Uterus (tissue), 4 donors: ENCODE measurements at places on chromosomes 4 and X. TPM values are rescaled to one million over a fixed set of nuclear protein-coding genes. Genes with fewer than 3 reads are reported as not detected.

DNA sequence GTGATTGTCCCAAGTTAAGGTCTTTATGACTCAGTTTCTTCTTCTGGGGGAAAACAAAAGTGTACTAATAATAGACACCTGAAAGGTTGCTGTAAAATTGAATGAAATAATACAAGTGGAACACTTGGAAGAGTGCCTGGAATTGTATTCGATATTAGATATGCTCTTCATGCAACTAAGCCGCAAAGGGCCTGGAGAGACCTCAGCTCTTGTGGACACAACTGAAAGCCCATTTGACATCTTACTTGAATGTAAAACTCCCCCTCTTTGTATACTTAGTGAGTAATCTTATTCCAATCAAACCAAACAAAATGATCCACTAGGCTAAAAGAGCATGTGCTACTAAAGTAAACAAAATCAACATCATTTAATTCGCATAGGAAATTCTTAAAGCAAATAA, 511 bp upstream of the MAP9 start:
- no peak for DNase-seq

BANK1 gene
- total RNA-seq: 0.49 TPM

GRCh38 chr4:112968451-112969159, 80.8 kb upstream of the ANK2 start:
- DNase-seq: no peak

DNA sequence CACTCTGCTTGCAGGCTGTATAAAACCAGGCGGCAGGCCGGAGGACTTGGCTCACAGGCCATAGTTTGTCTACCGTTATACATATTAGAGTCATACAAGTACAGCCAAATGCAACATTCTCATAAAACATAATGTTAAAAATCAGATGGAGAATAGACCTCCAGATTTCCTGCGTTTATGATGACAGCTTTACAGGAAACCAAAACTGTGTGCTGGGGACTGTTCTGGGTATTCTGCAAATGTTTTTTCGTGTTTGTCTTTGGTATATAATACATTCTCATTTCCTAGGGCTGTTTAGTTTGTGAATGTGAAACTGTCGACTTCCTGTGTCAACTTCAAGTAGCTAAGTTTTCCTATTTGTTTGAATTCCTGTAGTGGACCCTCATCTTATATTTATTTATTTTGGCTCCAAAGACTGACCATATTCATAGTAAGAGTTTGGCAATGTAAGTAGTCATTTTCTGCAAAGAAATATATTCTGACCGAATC, 79.5 kb upstream of the FAM9C start:
- DNase-seq: no peak

DNA sequence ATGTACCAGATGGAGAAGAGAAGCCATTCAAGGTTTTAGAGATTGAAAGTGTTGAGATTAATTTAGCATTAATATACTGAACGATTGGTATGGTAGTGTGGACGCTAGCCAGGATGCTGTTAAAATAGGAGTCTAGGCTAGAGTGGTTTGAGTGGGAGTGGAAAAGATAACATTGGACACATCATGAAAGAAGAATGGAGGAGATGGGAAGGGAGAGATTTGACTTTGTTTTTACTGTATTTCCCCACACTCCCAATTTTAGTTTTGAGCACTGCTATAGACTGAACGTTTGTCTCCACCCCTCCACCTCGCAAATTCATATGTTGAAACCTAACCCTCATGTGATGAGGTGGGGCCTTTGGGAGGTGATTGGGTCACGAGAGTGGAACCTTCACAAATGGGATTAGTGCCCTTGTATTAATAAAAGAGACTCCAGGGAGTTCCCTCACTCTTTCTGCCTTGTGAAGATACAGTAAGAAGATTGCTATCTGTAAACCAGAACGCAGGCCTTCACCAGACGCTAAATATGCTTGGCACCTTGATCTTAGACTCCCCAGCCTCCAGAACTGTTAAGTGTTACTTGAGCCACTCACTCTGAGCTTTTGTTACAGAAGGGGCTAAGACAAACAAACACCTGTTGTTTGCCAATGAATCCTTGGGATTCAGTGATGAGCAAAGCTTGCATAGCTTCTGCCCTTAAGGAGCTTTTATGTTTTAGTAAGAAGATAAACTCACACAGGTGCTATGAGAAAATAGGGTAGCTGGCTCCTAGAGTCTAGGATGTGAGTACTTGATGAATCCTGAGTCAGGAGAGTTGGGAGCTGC, 25.8 kb downstream of the USP9X start:
- DNase-seq: no peak

DNA sequence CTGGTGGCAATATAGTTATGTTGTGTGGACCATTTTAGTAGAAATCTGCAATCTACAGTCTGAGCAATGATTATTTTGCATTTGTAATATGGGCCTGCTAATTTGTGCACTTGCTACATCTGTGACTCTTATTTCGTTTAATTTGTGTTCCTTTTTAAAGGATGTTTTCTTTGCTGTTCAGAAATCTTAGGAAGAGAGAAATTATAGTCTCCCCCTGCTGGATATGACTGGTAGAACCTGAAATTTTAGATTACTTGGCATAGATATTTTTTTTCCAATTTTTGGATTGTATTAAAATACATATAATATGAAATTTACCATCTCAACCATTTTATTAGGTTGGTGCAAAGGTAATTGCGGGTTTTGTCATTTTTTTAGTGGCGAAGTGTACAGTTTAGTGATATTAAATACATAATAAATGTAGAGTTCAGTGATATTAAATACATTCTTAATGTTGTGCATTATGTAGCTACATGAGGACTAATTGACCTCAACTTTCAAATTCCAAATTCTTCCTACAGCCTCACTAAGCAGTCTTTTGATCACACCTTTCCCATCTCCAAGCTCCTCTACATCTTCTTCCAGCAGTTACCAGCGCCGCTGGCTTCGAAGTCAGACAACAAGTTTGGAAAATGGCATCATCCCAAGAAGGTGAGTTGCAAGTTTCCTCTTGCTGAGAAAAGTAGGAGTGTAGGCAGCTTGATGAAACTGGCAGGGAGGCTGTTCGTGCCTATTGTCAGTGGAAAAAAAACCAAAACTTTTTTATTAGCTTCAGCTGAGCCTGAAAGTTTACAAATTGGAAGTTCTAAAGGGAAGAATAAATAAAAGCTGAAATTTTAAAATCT, 82.2 kb downstream of the FNIP2 start:
- no peak for DNase-seq
